ENCODE measurements at places on chromosomes 11 and 22.

DNA sequence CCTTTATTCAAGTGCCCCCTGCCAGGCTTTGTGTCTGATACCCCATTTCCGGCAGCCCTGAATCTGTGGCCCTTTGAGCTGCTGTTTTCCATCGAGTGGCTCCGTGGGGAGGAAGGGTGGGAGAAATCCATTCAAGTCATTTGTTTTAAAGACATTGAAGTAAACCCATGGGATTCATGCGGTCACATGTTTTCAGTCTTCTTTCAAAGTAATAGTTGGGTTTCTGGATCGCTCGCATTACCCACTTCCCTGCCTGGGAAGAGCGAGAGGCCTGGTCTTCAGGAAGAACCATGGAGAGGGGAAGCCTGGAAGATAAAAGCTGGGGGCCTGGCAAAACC is 14.4 kb downstream of the DAGLA start:
- DNase-seq = no peak

GRCh38 chr22:42632096-42632495 is 8.3 kb downstream of the ATP5MGL start:
- DNase-seq = no peak

GRCh38 chr11:110518809-110519514 is 89.2 kb downstream of the FDX1 start:
- no peak for DNase-seq

- DNase-seq = peak; percentile 54
These were observed 25.9 kb upstream of the ATXN10 start for GRCh38 chr22:45645526-45646414.

- no peak for DNase-seq
These were observed 206.9 kb downstream of the DBX1 start for GRCh38 chr11:19953336-19953735.

- DNase-seq = no peak
These were observed 3.8 kb upstream of the MMP12 start for GRCh38 chr11:102878595-102878994.

GRCh38 chr11:121965330-121965729 is 150.7 kb downstream of the BLID start:
- DNase-seq = no peak

- no peak for DNase-seq
These were observed 163.3 kb upstream of the CCDC90B start for GRCh38 chr11:83449338-83449913.

GRCh38 chr11:31808721-31809540 is 2.2 kb downstream of the PAX6 start:
- DNase-seq = no peak

DNA sequence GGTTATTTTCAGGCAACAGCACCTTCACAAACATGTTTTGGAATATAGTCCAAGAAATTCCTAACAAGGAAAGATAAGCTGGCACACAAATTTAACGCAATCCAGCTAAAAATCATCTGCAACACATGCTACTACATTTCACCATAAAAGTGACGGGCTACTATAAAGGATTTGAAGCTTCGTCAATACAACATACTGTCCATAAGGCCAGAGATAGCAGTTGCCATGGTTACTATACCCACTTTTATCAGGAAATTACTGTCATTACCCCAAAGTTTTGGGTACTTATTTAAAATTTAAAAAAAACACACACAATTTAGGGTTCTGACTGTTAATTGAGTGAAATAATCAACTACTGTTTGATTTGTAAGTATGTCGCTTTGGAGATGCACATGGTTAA is 6.9 kb downstream of the PHF21A start:
- DNase-seq = no peak

- peak; percentile 22 for DNase-seq
These were observed 50.5 kb upstream of the LRRC55 start for GRCh38 chr11:57131080-57131790.

DNA sequence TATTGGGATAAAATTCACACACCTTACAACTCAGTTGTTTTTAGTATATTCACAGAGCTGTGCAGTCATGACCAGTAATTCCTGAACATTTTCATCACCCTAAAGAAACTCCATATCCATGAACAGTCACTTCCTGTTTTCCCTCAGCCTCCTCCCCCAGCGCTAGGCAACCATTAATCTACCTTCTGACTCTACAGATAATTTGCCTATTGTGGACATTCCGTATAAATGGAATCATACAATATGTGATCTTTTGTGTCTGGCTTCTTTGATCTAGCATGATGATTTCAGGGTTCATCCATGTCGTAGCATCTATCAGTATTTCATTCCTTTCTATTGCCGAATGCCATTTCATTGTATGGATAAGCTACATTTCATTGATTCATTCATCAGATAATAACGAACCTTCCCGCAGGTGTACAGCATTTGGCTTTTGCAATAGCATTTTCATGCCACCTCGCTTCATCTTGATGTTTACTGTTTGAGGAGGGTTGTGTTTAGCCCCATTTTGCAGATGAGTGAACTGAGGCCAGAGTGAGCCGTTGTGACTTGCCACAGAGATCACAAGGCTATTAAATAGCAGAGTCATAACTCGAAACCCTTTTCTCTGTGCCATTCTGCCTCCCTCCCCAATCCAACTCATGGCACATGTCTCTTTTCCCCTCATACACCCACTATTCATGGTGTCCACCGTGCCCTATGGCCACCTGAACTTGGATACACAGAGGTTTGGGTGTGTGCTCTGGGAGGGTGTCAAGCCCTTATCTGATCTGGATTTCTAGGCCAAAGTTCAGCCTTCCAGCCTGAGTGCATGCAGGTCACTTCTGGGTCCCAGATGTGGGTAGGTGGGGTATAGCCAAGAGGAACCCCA is 11.1 kb upstream of the MYH9 start:
- no peak for DNase-seq

DNA sequence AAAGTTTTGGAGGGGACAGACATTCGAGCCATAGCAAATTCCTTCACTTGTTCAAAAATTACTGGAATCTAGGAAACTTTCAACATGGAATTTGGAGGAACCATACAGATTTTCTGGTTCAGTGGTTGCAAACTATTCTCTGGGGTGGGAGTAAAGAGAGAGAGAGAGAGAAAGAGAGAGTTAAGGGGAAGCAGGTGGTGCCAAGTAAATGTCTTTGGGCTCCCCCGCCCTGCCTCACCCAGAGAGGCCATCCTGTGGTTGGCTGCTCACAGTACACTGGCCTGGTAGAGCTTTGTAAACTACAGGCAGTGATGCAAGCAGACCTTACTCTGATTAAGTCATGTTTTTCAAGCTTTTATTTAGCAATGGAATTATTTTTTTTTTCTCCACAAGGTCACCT is 82.6 kb downstream of the ADAMTS15 start:
- no peak for DNase-seq

GRCh38 chr22:23384923-23385677 is 195.0 kb downstream of the IGLL1 start:
- DNase-seq = no peak

GRCh38 chr11:111730871-111731591 is 35.2 kb downstream of the PPP2R1B start:
- DNase-seq = no peak

DNA sequence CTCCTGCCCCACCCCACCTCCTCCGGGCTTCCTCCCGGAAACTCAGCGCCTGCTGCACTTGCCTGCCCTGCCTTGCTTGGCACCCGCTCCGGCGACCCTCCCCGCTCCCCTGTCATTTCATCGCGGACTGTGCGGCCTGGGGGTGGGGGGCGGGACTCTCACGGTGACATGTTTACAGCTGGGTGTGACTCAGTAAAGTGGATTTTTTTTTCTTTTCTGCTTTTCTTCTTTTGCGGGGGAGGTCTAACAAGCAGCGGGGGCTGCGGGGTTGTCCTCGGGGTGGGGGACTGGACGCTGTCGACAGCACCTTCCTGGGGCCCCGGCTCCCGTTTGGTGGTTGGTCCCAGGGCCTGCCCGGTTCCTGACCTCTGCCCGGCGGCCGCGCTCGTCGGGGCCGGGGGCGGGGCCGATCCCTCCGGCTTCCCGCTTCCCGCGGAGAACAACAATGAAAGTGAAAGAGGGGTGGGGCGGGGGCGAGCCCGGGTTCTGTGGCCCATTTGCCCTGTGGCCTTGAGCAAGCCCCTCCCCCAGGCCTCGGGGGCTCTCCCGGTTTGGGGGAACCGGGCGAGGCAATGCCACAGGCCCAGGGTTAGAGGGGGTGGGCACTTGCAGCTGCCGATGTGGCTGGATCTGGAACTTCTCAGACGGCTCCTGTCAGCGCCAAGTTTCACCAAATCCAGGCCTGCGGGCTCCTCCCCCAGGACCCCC is 975 bp upstream of the MDK start:
- DNase-seq = no peak

DNA sequence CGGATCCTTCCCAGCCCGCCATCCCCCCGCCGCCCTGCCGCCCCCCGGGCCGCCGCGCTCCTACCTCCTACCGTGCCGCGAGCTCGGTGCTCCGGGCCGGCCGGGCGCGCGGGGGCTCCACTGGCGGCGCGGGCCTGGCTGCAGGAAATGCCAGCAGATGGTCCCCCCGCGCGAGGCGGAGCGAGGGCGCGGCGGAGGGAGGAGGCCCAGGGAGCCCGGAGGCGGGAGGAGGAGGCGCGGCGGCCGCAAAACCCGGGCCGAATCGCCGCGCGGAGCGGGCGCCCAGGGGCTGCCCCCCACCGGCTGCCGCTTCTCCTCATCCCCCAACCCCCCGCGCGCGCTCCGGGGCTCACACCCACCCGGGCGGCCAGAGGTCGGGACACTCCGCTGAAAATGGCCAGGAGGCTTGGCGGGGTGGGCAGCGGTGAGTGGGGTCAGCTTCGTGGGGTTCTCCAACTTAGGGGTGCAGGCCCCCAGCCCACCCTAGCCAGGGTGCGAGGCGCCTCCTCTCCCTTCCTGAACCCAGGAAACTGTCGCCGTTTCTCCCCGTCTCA is at the start of gene OSBPL5:
Gene OSBPL5 (minus strand): TSS at position 159 of the 554 bp plus-strand sequence. CDS start 36,162 bp downstream, outside the sequence.
- DNase-seq = peak; percentile 75

DNA sequence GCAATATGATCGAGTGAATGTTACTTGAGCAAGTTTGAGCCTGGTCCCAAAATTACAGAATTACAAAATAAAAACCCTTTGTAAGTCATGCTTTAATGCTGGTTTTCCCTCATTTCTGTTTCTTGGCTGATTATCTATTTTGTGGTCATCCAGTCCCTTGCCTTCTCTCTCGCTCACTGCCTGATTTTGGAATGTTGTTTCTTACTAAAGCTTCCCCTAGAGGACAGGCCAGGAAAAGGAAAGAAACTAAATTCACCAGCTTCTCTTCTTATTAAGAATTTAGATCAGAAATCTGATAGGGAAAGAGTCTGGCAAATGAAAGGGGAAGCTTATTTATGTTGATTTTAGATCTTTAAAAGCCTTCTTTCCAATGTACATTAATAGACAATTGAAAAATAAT is 16.6 kb upstream of the BDNF start:
- DNase-seq = no peak

- DNase-seq = no peak
These were observed 83.5 kb downstream of the CELSR1 start for GRCh38 chr22:46453829-46454503.

DNA sequence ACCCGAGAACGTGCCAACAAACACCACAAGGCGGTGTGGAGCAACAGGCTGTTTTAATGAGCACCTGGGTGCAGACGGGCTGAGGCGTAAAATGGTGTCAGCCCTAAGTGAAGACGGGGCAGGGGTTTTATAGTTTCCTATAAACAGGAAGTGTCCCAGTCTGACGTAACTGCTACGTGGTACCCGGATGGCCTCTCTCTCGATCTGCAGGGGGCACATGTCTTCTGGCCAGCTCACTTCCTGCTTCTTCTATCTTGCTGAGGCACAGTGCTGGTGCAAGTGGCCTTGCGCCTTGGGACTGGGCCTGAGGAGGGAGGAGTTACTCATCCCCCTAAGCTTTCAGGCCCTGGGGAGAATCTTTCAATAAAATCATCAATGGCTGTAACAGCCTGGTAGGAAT is 20.9 kb downstream of the OOSP3 start:
- DNase-seq = no peak

DNA sequence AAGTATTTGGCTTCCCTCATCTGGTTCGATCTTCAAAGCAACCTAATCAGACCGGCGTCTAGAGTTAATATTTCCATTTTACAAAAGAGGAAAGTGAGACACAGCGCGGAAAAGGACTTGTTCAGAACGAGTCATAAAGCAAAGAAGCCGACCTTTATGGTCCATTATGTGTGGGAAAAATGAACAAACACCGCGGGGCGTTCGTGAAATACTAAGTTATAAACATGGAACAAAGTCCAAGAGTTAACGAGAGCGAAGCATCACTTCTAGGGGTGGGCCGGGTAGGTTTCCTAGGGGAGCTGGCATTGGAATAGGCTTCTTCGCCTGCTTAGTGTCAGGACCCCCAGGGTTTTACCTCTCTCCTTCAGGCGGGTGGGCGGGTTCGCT is 575 bp downstream of the DUSP18 start:
- no peak for DNase-seq

DNA sequence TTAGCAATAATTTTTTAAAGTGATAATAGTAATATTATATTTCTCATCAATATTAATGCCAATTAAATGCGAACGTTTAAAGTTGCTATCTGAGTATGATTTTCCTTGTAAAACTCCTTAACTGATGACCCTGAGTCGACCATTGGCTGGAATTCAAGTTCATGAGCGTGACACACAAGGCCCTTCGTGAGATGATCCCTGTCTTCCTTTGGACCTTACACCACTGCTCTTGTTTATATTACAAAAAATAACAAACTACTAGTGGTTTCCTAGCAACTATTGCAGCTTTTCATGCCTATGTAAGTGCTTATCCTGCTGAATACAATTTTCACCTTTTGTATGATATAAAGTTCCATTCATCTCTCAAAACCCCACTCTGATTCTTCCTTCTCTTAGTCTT is 752.9 kb downstream of the CNTN5 start:
- no peak for DNase-seq

- no peak for DNase-seq
These were observed 738.3 kb upstream of the KIRREL3 start for GRCh38 chr11:127738771-127739286.

DNA sequence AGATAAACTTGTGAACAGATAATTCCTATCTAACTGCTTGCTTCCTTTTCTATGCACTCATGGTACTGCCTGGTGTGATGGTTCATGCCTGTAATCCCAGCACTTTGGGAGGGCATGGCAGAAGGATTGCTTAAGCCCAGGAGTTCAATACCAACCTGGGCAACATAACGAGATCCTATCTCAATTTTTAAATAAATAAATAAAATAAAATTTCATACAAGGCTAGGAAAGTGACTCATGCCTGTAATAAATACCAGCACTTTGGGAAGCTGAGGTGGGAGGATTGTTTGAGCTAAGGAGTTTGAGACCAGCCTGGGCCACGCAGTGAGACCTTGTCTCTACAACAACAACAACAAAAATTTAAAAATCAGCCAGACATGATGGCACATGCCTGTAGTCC is 166.6 kb downstream of the COMMD9 start:
- DNase-seq = no peak

- no peak for DNase-seq
These were observed 22.0 kb downstream of the TRAF6 start for GRCh38 chr11:36488096-36488495.

DNA sequence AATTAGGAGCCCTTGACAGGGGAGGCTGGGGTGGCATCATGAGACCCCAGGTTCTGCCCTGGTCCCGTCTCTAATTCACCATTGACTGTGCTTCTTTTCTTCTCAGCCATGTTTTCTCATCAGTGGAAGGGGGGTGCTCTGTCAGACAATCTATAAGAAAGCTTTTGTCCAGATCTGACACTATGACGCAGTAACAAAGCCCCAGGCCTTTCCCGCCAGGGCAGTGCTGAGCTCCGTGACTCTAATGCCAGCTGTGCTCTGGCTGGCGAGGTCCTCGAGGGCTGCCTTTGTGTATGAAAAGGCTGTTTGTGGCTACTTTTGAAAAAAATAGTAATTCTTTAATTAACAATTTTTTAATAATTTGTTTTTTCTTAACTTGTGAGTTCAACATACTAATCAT is 3.2 kb downstream of the CD6 start:
- DNase-seq = peak; percentile 40

Measured in midbrain (tissue), 1 donor.